ENCODE measurements at places on chromosomes 13 and 19.

GRCh38 chr19:9309974-9310446 is 372 bp upstream of the ZNF699 start:
- no peak for DNase-seq

- no peak for DNase-seq
These were observed 929.0 kb downstream of the SLITRK6 start for GRCh38 chr13:84870190-84870589.

- DNase-seq = no peak
These were observed 661 bp downstream of the FREM2 start for GRCh38 chr13:38687246-38688229.

GRCh38 chr19:54104998-54105715 is 2.5 kb downstream of the NDUFA3 start:
- no peak for DNase-seq

DNA sequence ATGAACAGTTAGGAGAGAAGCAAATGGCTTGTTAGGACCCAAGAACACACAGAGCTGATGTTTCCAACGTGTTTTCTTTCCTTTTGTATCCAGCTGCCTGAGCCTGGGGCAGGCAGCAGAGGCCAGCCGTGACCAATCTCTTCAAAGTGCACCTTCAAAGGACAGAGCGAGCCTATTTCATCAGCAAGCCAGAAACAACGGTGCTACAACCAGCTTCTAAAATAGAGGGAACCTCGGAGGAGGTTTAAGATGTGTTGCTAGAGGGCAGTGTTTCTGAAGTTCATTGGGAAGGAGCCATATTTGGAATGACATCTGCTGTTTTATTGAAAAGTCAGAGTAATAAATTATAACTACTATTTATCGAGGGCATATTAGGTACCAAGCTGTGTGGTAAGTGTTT is 56.2 kb upstream of the RFC3 start:
- no peak for DNase-seq

- DNase-seq = no peak
These were observed 283.1 kb upstream of the TMTC4 start for GRCh38 chr13:100957741-100958140.

DNA sequence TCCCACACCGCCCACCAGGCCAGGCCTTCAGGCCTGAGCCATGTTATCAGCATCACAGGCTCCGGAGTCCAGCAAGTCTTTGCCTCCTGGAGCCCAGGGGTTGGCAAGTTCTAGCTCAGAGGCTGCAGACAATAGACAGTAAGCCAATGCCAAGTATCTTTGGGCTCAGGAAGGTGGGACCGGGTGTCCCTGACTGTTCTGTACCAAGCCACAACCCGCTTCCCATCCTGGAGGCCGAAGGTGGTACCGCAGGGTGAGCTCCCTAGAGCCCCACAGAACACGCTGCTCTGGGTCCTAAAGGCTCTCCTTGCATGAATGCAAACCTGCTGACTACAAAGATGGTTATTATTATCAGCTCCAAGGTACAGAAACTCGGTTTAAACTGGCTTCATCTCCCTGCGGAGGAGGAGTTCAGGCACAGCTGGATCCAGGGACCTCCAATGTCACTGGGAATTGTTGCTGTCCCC is 5.5 kb upstream of the FSTL3 start:
- DNase-seq = no peak

GRCh38 chr19:35011091-35011689 is 11.1 kb downstream of the GRAMD1A start:
- DNase-seq = no peak

GRCh38 chr19:5934774-5935472 is 20.9 kb downstream of the CAPS start:
- no peak for DNase-seq

GRCh38 chr13:41563341-41563983 is 106.1 kb downstream of the RGCC start:
- no peak for DNase-seq

GRCh38 chr19:11203194-11204075 is 6.1 kb upstream of the KANK2 start:
- no peak for DNase-seq

DNA sequence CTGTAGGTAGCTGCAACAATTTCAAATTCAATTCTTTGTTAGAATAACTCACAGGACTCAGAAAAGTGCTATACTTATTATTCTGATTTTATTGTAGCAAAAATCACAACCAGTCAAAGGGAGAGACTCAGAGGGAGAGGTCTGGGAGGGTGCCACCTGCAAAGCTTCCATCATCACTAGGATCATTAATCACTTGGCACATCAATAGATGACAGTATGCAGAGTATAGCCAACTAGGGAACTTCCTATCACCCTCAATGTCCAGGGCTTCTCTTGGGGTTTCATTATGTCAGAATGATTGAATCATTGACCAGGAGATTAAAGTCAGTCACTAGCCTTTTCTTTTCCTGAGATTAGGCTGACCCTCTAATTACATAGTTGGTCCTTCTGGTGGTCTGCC is 431.3 kb upstream of the ATXN8OS start:
- DNase-seq = no peak

DNA sequence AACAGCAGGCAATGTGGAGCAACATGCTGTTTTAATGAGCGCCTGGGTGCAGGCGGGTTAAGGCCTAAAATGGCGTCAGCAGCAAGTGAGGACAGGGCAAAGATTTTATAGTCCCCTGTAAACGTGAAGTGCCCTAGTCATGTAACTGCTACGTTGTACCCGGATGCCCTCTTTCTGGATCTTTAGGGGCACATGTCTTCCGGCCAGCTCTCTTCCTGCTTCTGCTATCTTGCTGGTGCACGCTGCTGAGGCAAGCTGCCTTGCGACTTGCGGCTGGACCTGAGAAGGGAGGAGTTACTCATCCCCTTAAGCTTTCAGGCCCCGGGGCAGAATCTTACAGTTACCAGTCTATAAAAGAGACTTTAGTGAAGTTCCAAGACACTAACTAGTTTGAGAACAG is 303.6 kb upstream of the DACH1 start:
- DNase-seq = no peak

DNA sequence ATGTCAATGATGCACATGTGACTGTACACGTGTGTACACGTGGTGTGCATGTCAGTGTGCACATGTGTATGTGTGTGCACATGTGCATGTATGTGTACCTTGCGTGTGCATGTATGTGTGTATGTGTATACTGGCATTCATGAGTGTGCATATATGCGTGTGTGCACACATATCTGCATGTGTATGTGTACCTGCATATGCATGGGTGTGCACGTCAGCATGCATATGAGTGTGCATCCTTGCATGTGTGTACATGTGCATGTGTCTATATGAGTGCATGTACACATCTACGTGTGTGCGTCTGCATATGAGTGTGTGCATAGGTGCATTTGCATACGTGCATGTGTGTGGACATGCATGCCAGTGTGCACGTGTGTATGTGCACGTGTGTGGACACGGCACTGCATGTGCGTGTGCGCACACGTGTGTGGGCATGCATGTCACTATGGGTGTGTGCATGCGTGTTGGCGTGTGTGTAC is 48.5 kb downstream of the GADD45B start:
- DNase-seq = no peak

Data from stimulated activated CD4-positive, alpha-beta T cell treated with anti-CD3 and anti-CD28 coated beads, TNF-alpha, amount 100 ng/mL, for 4 hours (primary cell).